EL (cell line): ENCODE measurements at places on chromosomes 3 and 15.
A peak's percentile ranks its signal among the peaks of the same experiment; 100 is the strongest.

- DNase-seq = no peak
These were observed 231.9 kb upstream of the WNT5A start for GRCh38 chr3:55719006-55719405.

DNA sequence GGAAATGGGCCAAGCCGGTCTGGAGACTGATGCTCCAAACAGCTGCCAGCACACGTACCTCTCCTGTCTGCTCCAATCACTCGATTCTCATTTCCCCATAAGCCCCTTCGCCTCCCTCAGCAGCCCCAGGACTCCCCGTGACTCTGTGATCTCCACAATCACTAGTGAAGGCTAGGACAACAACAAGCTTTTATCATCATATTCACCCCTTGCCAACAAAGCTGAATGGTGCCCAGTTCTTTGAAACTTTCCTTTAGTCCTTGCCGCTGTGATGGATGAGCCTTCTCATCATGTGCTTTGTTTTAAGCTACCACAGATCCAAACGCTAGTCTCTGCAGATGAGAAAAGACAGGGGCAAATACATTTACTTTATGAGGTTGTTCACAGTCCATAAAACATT, 242.0 kb downstream of the SV2B start:
- DNase-seq = no peak

DNA sequence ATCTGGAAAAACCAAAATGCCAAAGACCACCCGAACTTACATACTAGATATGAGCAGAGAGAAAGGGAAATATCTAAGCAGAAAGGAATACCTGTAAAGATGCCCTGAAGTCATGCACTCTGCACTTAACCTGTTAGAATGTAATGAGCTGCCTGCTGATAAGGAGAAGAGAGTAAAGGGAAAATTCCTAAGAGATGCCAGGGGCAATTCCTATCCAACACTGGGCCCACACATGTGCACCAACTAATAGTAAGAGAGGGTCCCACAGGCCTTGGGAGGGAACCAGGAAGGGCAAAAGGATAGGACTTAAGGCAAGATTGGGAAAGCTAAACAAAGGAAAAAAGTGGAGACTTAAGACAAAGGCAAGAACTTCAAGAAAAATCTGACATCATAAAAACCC, 189.5 kb downstream of the NSUN3 start:
- no peak for DNase-seq

GRCh38 chr3:22089284-22089683, 338.3 kb upstream of the ZNF385D start:
- DNase-seq = peak; percentile 16

DNA sequence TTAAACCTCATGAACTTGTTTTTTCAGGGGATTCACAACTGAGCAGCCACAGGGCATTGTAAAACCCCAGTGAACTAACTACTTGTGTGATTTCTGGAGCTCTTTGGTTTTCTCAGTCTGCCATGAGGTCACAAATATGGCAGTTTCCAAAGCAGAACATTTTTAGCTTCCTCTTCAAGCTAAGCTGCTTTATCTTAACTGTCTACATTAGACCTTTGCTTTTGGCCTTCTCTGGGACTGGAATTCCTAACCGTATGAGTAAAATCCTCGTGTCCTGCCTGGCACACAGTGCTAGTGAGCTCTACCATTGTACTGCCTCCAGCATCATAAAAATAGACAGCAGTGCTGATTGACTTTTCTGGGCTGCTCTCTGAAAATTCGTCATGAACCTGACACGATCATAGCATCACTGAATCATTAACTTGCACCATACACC, 22.1 kb downstream of the CDIN1 start:
- peak; percentile 89 for DNase-seq

DNA sequence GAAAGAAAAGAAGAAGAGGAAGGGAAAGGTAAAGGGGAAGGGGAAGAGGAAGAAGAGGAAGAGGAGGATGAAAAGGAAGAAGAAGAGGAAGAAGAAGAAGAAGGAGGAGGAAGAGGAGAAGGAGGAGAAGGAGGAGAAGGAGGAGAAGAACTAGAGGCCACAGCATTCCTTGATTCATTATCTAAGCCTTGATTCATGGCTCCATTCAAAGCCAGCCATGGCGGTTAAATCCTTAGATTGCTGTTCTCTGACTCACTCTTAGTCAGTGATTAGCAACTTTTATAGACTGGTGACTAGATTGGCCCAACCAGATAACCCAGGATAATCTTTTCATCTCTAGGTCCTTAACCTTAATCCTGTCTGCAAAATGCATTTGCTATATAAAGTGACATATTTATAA, 47.6 kb downstream of the OSTN start:
- DNase-seq = peak; percentile 89

- peak; percentile 27 for DNase-seq
These were observed 148.4 kb downstream of the CHST2 start for GRCh38 chr3:143267989-143268388.

DNA sequence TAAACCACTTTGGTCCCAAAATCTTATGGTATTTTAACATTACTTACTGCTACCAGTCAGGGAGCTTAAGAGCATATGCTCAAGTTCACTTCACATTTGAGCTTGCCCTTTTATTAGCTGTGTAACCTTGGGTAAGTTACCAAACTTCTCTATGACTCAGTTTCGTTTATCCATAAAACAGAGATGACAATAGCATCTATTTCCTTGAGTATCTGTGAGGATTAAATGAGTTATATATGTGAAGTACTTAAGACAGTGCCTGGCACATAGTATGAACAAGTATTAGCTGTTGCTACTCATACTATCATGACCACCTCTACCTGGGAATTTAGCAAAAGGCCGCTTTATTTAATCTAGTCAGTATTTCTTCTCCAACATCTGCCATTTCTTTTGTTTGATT, 5.9 kb downstream of the ATOSA start:
- no peak for DNase-seq

GRCh38 chr3:192494174-192494573, 233.2 kb downstream of the FGF12 start:
- DNase-seq = no peak
